MCF 10A (cell line): ENCODE measurements at places on chromosomes 6 and 20.

- DNase-seq, result peak; percentile 76
Measured at GRCh38 chr6:24991810-24992467, 56.2 kb upstream of the RIPOR2 start.

DNA sequence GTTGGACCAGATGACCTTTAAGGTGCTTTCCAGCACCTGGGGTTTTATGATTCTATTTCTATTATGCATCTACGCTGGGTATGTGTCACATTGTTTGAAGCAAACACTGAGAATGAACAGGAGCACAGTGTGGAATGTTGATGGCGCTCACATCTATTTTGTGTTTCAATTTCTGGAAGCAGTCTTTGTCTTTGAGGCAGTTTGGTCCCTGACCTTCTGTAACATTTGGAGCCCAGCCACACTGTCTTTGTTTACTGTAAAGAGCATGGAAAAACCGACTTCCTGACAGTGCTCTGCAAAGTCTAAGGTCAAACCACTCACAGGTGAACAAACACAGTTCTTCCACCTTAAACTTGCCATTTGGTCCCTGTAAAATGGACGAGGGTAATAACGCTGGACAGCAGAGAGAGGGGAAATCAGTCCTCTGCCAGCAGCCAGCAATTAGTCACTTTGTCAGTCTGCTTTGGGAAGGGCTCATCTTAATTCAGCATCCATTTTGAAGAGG is 155.5 kb downstream of the PRL start:
- DNase-seq, result no peak

- no peak for DNase-seq
Measured at GRCh38 chr6:112032728-112033127, 21.2 kb upstream of the CCN6 start.

GRCh38 chr20:4490606-4491280 is 231.0 kb upstream of the PRND start:
- DNase-seq, result peak; percentile 31

GRCh38 chr20:24994470-24995368 is 2.2 kb upstream of the APMAP start:
- DNase-seq, result peak; percentile 84

DNA sequence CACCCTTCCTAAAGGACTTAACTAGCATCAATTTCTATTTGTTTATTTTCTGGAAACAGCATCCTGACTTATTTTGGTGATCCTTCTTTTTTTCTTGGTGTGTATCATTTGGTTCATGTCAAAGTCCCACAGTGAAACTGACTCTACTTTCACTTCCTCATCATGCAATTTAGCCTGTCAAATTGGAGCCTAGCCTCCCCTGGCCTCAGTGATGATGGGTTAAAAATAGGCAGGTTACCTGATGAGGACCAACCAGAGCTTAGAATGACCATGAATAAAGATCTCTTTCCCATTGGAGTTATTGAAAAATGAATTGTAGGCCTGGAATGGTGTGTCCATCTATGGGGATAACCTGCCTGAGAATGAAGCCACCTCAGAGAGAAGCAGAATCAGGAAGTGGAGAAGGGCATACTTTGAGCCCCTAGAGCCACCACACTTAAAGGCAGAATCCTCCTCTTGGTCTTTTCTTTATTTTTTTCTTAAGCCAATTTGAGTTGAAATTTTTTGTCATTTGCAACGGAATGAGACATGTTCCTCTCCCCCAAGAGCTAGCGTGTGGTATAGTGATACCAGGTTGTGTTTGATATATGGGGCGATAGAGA is 105.6 kb downstream of the BTBD3 start:
- no peak for DNase-seq

DNA sequence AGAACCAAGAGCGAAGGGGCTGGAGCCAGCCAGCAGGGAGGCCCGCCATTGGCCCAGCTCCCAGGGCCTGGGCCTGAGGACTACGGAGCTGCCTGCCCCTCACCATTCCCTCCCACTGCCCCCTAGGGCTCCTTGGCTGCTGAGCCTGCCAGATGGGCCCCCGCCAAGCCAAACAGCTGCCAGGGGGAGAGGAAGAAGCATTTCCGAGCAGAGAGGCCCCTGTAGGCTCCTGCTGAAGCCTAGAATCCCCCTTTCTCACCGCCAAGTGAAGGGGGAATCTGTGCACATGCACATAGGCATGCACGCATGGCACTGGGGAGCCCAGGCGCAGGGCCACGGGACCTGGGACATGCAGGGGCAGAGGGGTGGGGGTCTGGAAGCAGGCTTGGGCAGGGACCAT is 28.5 kb upstream of the MRPS18A start:
- no peak for DNase-seq

- DNase-seq, result no peak
Measured at GRCh38 chr6:123016431-123017103, 20.5 kb downstream of the CLVS2 start.

GRCh38 chr20:21706261-21707195 is 1.1 kb downstream of the PAX1 start:
- no peak for DNase-seq

- DNase-seq, result peak; percentile 8
Measured at GRCh38 chr20:56540415-56540814, 7.4 kb downstream of the FAM209B start.

GRCh38 chr6:10857259-10857658 is 18.9 kb upstream of the MAK start:
- no peak for DNase-seq

DNA sequence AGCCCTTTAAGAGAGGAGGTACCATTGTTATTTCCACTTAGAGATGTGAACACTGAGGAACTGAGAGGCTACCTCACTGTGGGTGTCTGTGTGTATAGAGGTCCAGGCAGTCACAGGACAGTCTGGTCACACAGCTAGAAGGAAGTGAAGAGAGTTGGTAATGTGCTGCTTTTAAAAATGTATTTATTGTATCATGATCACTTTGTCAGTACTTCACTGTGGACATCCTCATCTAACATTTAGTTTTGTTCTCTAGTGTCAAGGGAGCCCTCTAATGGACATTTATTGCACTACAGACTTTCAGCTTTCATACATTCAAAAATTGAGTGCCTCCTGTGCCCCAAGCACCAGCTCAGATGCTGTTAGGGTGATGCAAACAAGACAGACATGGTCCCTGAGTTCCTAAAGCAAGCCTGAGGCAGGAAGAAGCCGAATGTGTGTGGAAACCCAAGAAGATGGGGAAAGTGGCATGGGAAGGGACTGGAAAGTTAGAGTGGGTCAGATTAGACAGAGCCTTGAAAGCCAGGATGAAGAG is 123.0 kb downstream of the SLC16A10 start:
- peak; percentile 69 for DNase-seq

DNA sequence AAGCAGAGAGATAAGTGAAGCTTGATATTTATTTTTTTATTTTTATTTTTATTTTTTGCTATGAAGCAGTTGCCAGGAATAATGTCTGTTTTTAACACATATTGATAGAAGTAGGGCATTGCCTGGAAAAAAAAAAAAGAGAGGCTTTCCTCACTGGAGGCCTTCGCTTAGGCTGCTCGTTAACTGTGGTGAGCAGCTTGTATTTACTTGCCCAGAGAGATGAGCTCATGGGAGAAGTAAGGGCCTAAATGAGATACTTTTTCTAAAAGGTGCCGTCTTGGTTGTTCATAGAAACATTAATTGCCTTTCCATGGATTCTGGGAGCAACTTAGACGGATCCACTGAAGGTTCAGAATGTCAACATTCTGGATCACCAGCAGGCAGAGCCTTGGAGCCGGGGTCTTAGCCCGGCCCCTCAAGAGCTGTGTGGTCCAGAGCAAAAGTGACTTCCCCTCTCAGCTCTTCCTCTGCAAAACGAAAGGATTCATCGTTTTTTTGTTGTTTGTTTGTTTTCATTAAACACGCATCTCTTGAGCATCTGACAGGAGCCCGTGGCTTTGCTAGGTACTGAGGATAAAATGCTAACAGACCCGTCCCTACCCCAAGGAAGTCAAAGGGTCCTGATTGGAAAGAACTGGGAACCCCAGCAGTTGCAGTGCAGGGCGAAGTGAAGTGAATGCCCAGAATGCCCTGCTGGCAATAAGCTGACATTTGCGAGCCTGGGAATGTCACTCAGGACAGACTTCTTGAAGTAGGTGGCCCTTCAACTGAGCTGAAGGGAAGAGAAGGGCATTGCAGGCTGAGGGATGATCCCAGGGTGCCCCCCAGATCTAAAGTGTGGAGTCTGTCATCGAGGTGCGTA is 138.5 kb downstream of the ZDHHC14 start:
- DNase-seq, result no peak

DNA sequence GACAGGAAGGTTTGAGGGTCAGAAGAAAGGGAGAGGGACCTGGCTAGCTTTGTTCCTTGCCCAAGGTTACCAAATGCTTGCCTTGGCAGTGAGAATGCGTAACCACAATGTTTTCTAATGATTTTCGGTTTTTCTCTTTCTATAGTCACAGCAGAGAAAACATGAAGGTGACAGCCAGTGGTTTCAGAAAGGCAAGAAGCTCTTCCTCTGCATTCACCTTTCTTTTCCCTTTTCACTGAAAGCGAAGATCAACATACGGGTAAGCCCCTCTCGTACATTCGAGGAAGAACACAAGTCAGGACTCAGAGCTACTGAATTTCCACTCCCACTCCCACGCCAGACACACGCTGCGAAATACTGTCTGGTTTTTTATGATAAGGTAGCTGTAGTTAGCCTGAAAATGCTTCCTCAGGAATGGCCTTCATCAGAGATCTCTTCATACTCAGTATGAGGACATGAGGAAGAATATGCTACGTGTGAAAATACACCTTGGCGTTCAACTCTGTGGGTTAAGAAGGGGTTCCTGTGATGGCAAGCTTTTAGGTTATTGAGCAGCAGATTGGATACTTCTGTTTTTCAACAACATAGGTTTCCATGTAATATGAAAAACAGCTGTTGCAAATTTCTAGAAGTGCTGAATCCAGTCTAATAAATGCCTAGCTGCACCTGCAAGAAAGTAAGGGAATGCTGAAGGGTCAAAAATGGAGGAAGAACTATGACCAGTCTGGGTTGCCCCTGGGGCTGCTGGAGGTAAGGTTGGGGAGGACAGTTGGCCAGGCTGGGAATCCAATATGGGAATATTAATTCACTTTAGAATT is 7.4 kb upstream of the CD83 start:
- DNase-seq, result no peak

- DNase-seq, result peak; percentile 52
Measured at GRCh38 chr20:33909331-33909921, 84.3 kb upstream of the RALY start.

GRCh38 chr6:109531446-109531845 is 48.4 kb upstream of the ZBTB24 start:
- DNase-seq, result no peak

- DNase-seq, result peak; percentile 18
Measured at GRCh38 chr6:4466769-4467480, 309.3 kb upstream of the CDYL start.

- no peak for DNase-seq
Measured at GRCh38 chr6:42013134-42013516, 37.2 kb upstream of the TAF8 start.

DNA sequence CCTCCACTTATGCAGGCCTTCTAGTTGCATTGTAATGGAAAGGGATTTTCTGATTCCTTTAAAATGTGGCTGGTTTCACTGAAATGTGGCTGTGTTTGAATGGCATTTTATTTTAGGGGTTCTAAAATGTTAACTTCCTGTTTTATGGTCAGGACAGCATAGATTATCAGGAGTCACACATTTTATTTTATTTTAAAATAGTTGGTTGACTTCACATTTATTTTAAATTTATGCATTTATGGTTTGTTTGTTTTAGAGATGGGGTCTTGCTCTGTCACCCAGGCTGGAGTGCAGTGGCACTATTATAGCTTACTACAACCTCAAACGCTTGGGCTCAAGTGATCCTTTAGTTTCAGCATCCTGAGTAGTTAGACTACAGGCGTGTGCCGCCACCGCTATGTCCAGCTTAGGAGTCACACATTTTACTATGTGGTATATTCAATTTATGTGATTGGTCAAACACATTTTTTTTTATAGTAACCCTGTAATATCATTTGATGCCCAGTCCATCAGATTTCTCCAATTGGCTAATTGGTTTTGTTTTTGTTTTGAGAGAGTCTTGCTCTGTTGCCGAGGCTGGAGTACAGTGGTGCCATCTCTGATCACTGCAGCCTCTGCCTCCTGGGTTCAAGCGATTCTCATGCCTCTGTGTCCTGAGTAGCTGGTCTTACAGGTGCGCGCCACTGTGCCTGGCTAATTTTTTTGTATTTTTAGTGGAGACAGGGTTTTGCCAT is 2.3 kb downstream of the DTD1 start:
- DNase-seq, result no peak

DNA sequence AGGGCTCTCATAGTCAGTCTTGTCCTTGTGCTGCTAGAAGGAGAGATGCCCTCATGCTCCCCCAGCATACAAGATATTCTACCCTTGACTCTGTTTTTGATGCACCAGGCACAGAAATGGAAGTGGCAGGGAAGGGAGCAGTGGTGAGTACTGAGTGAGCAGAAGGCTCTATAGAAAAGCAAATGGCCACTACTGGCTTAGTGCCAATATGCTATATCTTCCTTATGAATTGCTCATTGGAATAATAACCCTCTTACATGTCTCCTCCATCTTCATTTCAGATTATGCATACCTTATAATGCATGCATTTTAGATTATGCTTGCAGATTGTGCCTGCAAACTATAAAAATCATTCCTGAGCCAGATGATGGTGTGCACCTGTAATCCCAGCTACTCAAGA is 82.8 kb downstream of the MAP3K5 start:
- no peak for DNase-seq

DNA sequence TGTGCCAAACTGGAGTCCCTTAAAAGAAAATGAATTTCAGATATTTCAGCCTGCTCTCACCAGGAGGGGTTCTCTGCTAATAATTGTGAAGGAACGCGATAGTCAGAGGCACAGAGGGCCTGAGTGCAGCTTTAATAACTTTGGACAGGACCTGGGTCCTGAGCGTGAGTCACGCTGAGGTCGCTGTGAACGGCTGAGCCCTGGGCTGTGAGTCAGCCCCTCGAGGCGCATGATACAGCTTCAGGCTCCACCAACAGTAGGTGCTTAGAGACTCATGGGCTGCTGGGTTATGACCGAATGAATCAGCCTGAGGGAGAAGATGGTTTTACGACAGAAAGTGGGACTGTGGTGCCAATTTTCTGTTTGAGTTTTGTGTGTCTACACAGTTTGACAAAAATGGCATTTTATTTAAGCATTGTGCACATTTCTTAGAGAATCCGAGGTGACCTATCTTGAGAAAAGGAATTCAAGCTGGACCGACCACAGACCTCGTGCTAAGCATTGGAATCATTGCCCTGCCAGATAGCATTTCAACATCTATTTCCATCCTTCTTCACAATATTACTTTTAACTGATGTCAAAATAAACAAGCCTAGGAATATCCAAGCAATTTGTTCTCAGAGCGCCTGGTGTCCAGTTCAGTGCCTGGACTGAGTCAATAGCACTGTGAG is 183.0 kb downstream of the THBS2 start:
- DNase-seq, result peak; percentile 96

GRCh38 chr6:43127180-43127579 is 43.9 kb upstream of the SRF start:
- DNase-seq, result no peak

GRCh38 chr6:113995634-113996033 is 24.7 kb upstream of the HDAC2 start:
- DNase-seq, result peak; percentile 69

GRCh38 chr20:45629496-45630100 is at the start of gene WFDC10A:
TSS of gene WFDC10A (plus strand) at chr20:45629739. CDS start at chr20:45629814, 75 bp downstream.
- peak; percentile 72 for DNase-seq

- DNase-seq, result peak; percentile 17
Measured at GRCh38 chr6:144778773-144779492, 493.8 kb downstream of the UTRN start.
